ENCODE measurements at places on chromosomes 6 and 20.

DNA sequence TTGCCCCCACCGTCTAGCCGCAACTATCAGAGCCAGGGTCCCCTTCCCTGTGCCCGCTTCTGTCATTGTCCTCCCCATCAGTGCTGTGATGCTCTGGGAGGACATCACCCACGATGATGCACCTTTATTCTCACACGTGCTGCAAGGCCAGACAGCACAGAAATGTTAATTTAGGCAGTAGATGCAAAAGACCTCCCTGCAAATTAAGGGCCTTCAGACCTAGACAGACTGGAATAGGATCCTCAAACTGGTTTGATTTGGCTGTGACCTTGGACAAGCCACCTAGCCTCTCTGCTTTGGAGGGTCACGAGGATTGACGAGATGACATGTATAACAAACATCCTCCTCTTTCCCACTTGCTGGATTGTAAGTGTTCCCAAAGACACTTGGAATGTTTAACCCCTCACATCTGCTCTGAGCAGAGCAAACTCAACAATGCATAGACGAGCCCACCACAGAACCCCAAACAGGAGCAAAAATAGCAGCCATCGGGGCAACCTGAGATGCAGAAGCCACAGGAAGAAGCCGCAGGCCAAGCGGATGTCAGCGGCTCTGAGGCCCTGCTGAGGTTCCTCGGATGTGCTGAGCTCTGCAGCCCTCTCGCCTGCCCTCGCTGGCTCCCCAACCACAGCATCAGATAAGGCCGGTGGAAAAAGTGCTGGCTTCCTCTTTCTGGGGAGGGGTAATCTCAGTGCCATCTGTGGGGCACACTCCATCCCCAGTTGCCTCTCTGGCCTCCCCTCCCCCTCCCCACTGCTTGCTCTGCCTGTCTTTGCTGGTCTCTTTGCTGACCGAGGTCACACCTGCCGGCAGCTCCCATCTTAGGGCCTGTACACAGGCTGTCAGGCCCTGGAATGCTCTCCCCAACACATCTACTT is 35.3 kb downstream of the TOX2 start:
- DNase-seq: no peak

DNA sequence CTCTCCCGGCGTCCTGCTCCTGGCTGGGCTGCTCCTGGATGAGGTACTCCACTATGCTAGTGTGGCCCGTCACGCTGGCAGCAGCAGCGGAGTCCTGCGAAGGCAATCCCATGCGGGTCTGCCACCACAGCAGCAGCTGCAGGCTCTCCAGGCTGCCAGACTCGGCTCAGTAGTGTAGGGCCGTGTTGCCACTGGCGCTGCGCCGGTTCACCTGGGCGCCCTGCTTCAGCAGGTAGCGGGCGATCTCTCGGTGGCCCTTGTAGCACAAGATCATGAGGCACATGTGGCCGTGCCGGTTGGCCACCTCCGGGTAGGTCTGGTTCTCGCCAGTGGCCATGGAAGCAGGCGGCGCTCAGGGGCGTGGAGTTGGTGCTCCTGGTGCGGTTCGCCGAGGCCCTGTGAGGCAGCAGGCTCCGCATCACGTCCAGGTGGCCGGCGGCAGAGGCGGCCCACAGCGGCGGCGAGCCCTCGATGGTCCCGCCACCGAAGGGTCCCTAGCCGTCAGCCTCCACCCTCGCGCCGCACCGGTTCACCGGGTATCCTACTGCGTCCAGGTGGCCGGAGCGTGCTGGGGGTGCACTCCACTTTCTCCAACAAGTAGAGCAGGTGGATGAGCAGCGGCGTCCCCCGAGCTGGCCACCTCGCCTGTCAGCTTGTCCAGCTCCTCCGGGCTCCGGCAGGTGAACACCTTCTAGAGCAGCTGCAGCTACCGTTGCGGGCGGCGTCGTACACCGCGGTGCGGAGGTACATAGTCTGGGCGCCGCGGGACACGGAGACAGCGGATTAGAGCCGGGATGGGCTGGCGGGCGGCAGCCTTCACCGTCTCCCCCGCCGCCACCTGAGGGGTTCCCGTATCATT is 19.8 kb downstream of the RFPL4B start:
- no peak for DNase-seq

DNA sequence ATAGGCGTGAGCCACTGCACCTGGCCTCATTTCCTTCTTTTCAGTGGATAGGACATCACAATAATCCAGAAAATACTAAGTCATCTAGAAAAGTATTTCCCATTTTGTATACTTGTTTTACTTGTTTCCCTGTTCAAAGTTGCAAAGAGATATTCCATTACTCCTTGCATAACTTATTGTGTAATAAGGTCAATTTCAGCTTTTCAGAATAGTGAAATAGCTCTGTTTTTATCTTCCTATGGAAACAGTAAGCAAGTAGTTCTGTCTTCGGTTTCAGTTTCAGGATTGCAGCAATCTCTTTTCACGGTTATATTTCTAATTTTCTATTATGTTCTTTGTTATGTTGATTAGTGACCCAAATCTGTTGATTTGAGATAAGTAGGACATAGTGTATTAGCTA is 6.0 kb downstream of the STX11 start:
- DNase-seq: no peak

DNA sequence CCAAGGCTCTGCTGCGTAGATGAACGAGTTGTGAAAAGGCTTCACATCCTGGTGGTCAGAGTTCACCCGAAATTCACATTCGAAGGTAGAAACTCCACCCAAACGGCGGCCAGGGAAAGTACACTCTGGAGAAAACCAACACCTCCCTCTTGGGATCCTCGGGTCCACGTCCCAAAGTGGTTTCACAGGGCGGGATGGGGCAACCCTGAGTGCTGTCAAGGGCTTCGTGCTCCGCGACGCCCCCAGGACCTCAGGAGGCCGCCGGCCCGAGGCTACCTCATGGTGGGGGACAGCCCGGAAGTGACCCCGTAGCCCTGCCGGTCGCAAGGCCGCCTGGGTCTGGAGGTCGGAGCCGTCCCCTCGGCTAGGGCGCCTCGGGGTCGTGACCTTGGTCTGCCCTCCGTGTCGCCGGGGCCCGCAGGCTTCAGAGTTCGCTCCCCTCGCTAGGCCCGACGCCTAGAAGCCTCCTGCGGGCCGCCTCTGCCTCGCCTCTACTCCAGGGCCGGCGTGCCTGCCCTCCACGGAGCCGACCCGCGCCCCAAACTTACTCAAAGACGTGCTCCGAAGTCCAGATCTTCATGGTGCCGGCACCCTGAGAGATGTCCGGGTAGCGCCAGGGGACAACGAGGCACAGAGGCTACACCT is at the start of gene PRELID3B:
Gene PRELID3B (minus strand): TSS at position 636 of the 645 bp plus-strand sequence. CDS start 56 bp downstream, at position 580.
- no peak for DNase-seq

DNA sequence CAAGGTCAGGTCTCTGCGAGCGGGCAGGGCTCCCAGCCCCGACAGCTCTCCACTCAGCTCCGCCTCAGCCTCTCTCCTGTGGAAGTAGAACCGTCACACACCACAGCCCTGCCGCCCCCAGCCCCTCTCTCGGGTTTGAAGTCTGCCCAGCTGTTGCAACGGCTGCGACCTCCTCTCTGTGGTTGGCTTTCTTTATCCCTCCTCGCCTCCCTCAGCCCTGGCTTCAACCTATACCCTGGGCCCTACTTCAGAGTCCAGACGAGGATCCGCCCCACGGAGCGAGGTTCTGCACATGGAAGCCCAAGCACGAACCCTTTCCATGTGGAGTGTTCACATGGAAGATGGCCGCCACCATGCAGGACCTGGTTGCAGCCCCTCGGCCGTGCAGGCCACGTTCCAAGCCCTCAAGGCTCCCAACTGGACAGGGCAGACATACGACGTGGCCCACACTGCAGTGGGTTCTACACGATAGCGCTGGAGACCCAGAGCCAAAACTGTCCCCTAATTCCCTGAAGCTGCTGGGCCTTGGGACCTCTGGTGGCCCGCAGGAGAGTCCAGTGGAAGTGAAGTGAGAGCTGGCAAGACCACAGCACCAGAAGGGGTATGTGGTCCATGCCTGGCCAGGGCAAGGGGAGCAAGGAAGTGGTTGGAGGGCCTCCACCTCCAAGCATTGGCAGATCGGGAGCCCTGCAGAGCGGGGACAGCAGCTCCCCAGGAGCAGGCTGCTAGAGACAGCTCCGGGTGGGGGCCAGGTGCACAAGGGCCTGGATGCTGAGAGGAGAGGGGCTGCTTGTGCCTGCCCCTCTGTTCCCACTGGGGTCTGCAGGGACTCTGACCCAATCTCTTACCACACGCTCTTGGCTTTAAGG is 69.8 kb downstream of the GINS1 start:
- DNase-seq: no peak

- DNase-seq: no peak
Observed at GRCh38 chr6:130558131-130558530, 192.3 kb downstream of the TMEM200A start.

GRCh38 chr20:53345536-53346334 is 247.9 kb downstream of the ZNF217 start:
- DNase-seq: no peak

- DNase-seq: no peak
Observed at GRCh38 chr20:53857723-53858236, 212.6 kb downstream of the BCAS1 start.

GRCh38 chr6:32449088-32449736 is 9.5 kb downstream of the HLA-DRA start:
- DNase-seq: no peak

- no peak for DNase-seq
Observed at GRCh38 chr6:37368961-37369320, 15.2 kb downstream of the RNF8 start.

DNA sequence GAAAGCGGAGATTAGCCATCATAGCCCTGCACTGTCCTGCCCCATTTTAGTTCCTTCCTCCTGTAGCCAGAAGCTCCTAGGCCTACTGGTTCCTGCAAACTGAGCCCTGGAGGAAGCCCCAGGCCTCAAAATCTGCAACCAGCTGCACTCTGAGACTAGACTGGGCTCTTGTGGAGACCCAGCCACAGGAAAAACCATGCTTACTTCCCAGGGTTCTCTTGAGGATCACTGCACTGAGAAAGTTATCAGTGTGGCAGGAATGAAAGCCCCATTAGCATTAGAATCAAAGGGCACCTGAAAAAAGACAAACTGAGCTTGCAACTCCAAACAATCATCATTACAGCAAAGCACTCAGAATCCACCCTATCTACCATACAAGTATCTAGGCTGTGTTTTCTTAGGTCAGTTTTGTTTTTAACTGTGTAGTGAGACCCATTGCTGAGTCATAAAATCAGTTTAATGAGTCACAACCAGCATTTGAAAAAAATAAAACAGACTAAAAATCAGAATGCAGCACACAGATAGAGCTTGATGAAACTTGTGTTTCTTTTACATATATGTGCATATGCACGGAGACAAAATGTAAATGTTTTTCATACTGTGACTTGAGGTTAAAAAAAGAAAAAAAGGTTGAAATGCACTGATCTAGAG is 91.0 kb downstream of the UNC5CL start:
- no peak for DNase-seq
